ENCODE measurements at places on chromosomes 5 and 9.

- no peak for DNase-seq
Observed at GRCh38 chr9:76374783-76375559, 19.3 kb downstream of the RFK start.

- no peak for DNase-seq
Observed at GRCh38 chr5:117461966-117462365, 887.3 kb upstream of the SEMA6A start.

DNA sequence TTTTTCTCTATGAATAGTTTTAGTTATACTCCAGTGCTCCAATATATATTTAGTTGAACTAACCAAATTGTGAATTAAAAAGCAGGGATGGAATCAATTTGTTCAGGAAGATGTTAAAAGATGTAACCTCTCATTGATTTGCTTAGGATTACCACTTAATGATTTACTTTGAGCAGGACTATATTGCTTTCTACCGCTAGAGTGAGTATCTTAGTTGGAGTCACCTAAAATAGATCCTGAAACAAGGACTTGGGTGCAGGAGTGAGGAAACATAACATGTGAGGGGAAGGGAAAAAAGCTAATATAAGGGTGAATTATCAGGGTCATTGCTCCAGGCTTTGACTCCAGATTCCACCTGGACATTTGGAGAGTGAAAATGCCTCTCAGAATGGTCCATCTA lies 2277.4 kb upstream of the C9orf72 start:
- DNase-seq, result no peak

DNA sequence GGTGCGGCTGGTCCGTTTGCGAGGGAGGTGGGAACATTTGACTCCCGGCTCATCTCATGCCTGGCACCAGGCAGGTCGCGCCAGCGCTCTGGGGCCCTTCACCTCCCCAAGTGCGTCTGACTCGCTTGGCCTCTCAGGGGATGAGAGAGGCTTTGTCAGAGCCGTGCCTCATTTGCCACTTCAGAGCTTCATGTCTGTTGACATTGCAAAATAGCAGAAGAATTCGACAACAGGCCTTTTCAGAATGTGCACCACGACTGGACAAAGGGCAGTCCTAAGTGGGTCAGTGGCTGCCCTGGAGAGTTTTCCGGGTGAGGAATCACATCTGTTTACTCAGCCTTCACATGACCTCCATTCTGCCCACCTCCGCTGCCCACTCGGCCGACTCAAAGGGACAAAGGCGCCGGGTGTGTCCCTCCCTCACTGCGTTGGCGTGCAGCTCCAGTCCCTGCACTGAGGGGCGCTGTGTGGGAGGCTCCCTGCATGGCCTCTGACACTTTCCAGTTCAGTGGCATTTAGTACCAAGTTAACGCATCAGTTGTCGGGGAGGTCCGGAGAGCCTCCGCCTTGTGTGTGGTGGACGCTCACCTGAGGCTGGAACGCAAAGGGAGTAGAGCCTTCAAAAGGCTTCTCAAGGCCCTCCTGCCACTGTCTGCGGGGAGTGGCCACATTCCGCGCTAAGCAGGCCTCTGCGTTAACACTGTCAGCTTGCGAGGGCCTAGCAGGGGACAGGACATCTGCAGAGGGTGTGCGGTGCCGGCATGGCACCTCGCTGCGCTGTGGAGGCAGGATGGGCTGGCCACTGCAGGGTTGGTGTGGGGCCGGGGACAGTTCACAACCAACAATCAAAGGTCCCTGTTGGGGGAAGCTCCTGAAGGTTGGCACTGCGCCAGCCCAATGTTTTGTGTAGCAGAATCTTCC lies 171.5 kb downstream of the NXNL2 start:
- DNase-seq, result no peak

GRCh38 chr9:121670431-121670830 lies 19.0 kb downstream of the DAB2IP start:
- DNase-seq, result no peak

GRCh38 chr9:89793124-89793495 lies 188.3 kb downstream of the GADD45G start:
- no peak for DNase-seq

DNA sequence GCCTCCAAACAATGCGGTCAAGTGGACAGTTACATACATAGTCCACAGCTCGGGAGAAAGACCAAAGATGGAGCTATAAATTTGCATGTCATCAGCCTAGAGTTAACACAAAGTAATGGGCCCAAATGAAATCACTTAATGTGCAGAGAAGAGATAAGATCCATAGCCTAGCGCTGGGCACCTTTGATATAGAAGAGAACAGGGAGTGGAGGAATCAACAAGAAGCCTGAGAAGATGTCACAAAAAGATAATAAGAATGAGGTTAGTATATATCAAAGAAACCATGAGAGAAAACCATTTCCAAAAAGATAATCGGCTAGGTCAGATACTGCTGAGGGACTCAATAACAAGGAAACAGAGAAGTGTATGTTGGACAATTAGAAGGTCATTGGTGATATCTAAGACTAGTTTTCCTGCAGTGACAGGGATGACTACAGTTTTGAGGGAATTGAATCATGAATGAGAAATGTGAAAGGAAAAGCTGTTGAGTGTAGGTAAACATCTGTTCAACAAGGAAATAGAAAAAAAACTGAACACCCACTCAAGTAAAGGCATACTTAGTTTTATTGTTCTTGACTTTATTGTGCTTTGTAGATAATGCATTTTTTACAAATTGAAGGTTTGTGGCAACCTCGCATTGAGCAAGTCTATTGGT lies 68.7 kb upstream of the CDH6 start:
- DNase-seq, result no peak

GRCh38 chr9:86660146-86660943 lies 287.0 kb downstream of the GAS1 start:
- DNase-seq, result no peak

GRCh38 chr5:51881901-51882300 lies 498.7 kb downstream of the ISL1 start:
- no peak for DNase-seq

- DNase-seq, result no peak
Observed at GRCh38 chr5:86525622-86526021, 92.1 kb upstream of the COX7C start.

DNA sequence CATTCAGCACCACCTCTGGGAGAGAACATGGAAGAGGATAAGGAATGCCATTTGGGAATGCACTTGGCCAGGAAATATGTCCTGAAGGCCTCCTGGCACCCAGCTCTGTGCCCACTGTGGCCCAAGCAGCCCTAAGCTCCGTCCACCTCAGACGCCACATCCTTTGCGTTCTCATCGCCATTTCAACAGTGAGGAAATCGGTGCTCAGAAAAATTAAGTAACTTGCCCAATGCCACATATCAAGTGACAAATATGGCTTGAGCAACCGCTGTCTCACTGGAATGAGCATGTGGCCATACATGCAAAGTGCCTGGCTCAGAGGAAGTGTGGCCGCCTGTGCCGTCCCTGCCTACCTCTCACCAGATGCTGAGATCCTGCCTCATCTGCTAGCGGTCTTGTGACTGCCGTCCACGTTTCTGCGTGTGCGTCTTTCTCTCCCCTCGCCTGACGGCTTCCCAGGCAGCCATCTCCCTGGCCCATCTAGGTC lies 984 bp upstream of the DOK3 start:
- DNase-seq, result no peak

DNA sequence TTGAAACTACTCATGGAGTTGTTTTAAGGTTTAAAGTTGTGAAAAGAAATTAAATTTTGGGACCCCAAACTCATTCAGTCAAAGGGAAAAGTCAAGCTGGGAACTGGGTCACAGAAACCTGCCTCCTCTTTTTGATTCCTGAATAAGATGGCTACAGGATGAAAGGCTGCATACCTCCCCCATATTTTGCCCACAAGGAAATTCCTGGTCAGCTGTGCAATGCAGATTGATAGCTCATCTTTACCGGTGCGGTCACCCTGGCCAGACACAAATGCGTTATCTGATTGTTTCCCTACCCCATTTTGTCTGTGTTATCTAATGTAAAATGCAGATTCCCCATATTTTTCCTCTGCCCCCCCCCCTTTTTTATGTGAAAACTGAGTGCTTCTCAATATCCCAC lies 1.3 kb downstream of the HAVCR2 start:
- no peak for DNase-seq

DNA sequence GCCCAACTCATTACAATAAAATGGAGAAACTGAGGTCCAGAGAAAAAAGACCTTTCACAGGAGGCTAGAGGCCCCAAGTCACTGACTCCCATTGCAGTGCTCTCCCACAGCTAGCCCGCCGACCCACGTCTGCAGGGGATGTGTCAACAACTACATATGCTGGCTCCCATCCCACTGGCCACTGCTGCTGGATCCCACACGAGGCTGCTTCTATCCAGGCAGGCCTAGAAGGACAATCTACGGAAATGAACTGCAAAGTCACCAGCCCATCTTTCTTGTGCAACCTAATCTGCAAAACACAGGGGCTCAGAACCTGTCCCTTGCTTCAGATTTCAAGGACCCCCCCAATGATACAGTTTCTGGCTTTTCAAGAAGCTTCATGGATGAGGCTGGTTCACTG lies 24.0 kb downstream of the RAPGEF1 start:
- DNase-seq, result no peak

DNA sequence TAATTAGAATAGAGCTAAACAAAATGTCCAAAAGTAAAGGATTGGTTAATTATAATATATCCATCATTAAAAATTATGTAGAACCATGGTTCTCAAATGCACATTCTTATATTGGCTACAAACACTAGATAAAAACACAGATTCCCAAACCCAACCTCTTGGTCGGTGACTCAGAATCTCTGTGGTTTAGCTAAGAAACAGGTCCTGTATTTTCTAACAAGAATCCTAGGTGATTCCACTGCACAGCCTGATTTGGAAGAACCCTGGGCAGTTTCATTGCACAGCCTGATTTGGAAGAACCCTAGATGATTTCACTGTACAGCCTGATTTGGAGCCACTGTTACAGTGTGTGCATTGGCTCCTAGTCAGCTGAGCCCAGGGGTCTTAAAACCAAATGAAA lies 67.9 kb downstream of the KIAA1958 start:
- no peak for DNase-seq

DNA sequence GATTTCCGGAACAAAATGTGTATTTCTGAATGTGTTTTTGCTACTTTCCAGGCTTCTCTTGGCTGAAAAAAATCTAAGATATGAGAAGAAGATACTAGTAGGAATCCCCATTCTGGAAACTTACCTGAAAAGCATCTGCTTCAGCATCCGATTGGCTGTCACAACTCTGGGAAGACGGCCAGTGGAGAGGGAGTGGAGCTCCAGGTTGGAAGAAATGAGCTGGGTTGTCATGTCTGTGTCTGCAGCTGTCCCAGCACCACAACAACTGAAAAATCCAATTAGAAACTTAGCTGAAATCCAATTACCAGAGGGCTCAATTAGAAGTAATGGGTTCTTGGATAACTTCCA lies 3.0 kb downstream of the PSMB7 start:
- no peak for DNase-seq
